ENCODE measurements at places on chromosomes 11 and 22.

GRCh38 chr22:23466351-23466750, 113.7 kb downstream of the IGLL1 start:
- no peak for DNase-seq

- DNase-seq, result no peak
Measured at GRCh38 chr22:49686495-49687219, 141.0 kb downstream of the BRD1 start.

DNA sequence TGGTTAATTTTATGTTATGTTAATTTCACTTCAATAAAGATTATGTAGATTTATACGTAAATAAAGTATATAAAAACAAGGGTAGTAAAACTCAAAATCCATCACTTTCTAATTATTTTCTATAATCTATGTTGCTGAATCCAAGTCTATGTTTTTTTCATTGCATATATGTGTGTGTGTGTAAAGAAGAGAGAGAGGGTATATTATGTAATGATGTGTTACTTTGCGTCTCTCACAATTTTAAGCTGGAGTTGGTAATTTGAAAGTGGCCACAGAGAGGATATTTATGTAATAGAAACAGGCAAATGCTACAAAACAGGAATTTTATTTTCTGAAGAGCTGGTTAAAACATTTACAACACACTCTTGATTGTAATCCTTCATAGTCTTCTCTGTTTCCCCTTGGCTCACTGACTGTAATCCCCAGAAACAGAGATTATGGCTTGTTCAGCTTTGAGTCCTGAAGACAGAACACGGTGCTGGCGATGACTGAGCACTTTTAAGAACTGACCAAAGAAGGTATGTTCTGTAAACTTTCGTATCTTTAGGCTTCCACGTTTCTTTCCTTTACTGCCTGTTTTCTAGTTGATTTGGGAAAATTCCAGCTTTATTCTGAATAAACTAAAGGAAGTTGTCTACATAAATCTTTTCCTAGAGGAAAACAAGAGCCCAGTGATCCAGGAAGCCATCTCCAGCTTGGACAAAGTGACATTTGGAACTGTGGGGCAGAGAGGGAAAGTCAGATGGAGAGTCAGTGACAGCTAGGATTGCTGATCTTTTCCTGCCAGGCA, 43.6 kb downstream of the OR2AG2 start:
- no peak for DNase-seq

DNA sequence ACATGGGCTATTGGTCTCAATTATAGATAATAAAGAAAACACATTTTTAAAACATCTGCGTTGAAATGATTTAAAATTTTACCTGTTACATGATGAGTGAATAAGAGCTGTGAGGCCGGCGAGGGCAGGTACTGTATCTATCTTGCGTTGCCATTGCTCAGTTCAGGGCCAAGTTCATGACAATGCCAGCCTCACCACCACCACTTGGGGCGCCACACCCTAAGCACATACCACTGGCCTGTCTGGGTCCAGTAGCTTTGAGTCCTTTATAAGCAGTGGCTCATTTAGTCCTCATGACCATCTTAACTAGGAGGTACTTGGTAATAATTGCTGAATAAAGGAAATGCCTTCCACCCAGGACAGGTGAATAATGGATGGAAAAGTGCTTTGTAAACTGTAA, 14.5 kb upstream of the MB start:
- DNase-seq, result no peak

GRCh38 chr22:29112681-29113080, 39.8 kb downstream of the KREMEN1 start:
- DNase-seq, result no peak

DNA sequence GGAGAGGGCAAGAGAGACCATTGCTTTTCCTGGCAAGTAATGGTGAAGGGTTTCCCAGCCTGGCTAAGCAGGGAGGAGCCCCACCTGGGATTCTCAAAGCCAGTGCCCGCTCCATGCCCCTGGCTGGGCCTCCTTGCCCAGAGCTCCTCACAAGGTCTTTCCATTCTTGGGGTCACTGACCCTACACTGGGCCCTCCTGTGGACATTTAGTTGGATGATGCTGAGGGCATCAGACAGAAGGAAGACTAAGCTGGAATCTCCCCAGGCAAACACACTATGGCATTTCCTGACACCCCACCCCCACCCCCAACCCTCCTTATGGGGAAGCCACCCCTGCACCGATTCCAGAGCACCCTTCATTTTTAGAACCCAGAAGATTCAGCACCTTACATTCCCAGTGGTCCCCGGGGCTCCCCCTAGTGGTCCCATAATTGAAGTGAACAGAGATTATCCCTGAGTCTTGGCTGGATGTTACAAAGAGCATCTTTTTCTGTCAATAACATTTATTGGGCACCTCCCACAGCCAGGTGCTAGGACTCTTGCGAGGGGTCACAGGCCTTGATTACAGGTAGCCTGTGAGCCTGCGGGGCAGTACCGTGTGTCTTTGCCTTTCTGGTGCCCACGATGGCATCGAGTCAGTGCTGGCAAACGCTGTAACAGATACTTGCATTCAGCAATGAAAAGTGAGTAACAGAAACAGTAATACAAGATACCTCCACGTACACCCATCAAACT, 548.5 kb downstream of the BUD13 start:
- DNase-seq, result peak; percentile 33

- no peak for DNase-seq
Measured at GRCh38 chr22:41239443-41240128, 1.1 kb downstream of the CHADL start.

DNA sequence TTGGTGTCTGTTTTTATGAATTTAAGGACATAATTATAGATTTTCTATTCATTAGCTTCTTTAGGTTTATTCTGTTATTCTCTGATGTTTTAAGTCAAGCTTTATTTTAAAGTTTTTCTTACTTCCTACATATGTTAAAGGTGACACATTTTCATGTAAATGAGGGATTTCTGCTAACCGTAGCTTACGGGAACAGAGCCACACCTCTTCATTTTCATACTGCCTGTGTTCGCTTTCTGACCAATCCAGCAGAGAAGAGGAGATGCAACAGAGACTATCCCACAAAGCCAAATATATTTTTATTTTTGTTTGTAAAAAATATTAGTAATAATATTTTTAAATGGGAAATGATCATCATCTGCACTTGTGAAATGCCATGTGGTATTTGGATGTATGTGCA, 774.1 kb downstream of the BRD1 start:
- DNase-seq, result no peak

GRCh38 chr22:46731246-46732040, 6.6 kb downstream of the CERK start:
- DNase-seq, result no peak

DNA sequence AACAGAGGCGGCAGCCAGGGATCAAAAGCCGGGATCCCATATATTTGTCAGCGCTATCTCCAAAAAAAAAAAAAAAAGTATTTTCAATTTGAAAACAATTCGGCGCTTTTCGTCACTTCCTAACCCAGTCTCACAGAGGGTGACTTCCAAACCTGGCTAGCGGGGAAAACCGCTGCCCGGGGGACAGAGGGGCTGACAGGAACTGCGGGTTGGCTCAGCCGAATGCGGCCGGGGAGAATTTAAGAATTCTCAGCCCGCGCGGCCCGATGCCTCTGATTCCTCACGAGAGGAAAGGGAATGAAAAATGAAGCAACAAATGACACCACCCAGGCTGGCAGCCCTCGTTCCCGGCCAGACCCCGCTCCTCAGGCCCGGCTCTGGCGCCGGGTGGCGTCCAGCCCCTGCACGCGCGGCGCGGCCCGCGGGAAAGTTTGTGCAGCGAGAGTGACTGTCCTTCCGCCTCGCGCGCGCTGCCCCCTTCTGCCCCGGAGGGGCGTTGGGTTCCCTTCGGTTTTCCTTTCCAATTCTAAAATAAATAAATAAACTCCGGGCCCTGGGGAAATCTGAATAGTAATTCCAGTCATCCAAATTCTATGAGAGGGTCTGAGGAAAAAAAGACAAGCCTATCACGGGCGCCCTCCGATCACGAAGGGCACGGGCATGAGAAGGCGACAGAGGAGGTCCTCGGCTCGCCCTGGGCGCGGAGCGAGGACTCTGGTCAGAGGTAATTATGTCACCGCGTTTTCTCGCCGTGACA, 4.8 kb upstream of the PAX6 start:
- no peak for DNase-seq

All from NT2/D1 (cell line).